ENCODE measurements at places on chromosomes 2 and 18.

DNA sequence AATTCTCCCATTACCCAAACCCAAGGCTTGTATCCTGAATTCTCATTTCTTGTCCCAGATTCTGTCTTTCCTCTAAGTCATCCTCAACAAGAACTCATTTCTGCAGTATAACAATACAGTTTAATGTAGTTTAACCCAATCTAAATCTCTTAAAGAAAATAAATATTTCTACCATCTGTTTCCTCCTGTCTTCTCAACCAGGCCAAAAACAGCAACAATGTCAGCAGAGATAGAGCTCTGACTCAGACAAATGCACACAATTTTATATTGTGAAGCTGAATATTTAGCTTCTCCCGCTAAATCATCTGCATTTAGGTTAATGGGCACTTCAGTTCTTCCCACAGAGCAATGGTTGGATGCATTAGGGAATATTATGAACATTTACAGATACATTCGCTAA, 35.7 kb upstream of the KYNU start:
- DNase-seq, result no peak

DNA sequence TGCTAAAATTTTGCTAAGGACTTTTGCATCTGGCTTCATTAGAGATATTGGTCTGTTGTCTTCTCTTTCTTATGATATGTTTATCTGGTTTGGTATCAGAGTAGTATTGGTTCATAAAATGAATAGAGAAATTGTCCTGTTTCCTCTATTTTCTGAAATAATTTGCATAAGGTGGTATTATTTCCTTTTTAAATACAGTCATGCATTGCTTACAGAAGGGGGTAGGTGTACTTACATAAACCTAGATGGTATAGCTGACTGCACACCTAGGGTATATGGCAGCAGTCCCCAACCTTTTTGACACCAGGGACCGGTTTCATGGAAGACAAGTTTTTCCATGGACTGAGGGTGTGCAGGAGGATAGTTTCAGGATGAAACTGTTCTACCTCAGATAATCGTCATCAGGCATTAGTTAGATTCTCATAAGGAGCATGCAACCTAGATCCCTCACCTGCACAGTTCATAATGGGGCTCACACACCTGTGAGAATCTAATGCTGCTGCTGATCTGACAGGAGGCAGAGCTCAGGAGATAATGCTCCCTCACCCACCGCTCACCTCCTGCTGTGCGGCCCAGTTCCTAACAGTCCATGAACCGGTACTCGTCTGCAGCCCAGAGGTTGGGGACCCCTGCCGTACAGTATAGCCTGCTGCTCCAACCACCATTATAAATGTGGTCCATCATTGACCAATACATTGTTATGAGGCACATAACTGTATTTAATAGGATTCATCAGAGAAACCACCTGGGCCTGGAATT, 189.2 kb downstream of the FAM210A start:
- no peak for DNase-seq

DNA sequence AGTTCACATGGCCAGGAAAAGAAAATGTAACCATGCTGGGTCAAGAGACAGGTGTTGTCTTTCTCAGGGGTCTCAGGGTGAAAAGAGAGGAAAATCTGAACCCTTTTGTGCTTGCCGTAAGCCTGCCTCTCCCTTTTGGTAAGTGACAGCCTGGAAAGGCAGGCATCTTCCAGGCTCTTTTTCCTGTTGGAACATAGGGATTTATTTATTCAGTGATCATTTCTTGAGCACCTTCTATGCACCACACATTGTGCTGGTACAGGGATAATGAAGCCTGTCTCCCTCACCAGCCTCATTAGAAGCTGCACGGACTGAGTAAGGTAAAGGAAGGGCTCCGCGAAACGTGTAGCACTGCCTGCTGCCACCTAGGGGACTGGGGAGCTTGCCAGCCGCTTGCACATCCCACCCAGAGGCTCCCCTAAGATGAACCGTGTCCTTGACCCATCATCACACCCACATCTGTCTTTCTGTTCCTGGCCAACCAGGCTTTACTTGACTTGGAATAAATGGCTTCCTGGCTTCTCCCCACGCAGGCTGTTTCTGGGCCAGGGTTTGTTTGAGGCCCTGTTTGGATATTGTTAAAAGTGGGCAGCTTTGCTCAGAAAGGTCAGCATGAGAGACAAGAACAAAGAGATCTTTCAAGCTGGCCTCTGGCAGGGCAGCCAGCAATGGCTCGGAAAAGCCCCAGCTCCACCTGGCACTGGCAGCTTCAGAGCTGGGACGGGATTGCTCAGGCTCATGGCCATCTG, 73.3 kb upstream of the MCFD2 start:
- DNase-seq, result no peak

DNA sequence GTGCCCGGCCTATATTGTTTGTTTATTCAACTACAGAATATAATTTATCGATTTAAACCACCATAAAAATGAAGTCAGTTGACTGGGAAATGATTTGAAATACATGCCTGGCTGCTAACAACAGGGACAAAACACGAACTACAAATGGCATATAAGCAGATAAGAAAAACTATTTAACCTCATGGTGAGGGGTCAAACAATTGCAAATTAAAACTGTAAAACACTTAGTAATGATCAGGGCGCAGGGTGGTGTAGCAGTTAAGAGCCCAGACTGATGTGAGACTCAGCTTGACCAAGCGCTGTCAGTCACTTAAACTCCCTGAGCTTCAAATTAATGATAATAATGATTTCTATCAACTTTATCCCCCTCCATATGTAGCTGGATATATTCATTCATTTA, 6.7 kb downstream of the MTHFD2 start:
- no peak for DNase-seq

- no peak for DNase-seq
Observed at GRCh38 chr2:223082706-223083105, 30.7 kb downstream of the KCNE4 start.

DNA sequence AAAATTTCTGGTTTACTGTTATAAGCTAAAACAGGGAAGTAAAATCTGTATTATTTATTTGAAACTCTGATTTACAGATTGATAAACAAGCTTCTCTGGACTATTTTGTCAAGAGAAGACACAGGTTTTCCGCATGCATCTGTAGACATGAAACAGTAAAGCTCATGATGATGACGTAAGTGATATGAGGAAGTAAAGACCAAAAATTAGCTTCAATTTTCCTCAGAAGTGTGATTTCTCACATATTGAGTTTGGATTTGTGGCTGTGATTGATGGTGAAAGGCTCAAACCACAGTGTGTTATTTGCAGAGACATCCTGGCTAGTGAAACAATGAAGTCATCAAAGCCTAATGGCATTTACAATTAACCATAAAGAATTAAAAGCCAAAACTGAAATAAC, 12.6 kb upstream of the LONRF2 start:
- DNase-seq, result no peak

DNA sequence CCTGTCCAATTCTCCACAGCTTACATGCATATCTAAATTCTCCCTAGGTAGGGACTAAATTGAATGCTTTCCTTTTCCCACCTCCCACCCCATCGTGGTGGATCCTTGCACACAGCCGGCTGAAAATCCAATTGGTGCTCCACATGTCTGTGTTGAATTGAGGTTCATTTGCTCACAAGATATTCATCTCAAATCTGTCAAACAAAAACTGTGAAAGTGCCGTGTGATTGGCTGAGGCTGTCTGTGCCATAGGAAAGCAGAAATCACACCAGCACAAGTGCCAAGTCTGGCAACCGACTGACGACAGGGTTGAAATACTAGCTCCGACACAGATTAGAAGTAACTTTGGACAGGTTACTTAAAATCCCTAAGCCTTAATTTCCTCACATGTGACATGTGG, 823.3 kb downstream of the TDRD15 start:
- DNase-seq, result no peak

- no peak for DNase-seq
Observed at GRCh38 chr2:224691563-224691962, 24.6 kb downstream of the CCDC195 start.

DNA sequence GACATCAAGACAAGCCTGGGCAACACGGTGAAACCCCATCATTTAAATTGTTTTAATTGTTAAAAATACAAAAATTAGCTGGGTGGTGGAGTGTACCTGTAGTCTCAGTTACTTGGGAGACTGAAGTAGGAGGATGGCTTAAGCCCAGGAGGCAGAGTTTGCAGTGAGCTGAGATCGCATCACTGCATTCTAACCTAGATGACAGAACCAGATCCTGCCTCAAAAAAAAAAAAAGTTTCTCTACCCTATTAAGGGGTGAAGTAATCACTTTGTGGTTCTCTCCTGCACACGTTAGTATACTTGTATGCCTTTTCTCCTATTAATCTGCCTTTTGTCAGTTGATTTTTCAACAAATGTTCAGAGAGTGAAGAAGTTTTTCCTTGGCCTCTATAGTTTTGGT, 18.1 kb upstream of the PUM2 start:
- DNase-seq, result no peak

DNA sequence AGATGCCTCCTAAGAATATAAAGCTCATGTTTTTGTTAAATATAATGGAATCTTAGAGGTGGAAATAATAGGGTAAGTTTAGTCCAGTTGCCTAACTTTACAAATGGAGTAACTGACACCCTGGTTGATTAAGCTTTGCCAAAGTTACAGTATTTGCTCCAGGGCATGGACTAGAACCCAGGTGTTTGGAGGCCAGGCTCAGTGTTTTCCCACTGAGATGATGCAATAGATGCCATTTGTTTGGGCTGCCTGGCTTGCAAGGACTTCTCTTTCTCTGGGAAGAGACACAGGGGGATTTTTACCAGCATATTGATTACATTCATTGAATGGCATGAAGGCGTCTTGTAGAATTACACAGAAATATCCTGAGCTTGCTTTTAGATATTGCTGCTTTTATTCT, 397.8 kb downstream of the SLC4A3 start:
- DNase-seq, result no peak

DNA sequence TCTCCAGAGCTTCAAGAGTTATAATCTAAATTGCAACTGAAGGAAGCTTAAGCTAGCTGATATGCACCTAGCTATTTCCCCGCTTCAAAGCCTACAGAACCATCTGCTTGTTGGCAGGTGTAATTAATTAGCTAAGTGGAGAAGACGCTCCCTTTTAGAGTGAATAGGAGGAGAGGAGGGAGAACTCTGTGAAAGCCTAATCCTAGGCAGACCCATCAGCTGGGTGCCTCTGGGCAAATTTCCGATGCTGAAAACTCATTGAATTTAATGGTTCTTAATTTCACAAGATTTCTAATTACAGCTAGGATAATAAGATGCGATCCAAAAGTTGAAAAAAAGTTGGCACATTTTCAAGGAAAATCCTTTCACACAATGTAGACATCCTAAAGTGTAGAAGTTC, 735.9 kb downstream of the ERBB4 start:
- no peak for DNase-seq

GRCh38 chr2:81872006-81872405, 1567.5 kb upstream of the LRRTM1 start:
- DNase-seq, result no peak

DNA sequence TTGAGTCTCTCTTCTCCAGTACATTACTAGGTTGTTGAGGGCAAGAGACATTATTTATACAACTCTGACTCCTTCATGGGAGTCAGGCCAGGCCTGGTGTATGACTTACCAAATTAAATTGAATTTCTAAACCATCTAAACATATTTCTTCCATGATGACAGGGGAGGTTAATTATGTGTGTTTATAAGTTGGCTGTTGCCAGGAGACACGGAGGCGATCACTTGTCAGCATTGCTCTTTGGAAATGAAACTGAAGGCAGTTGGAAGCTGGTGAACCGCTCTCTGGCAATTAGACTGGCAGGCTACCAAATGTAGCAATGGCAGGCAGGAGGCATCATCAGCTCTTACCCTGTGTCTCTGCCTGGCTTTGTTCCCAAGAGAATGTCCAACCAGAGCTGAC, 241.4 kb downstream of the KCNS3 start:
- DNase-seq, result no peak

DNA sequence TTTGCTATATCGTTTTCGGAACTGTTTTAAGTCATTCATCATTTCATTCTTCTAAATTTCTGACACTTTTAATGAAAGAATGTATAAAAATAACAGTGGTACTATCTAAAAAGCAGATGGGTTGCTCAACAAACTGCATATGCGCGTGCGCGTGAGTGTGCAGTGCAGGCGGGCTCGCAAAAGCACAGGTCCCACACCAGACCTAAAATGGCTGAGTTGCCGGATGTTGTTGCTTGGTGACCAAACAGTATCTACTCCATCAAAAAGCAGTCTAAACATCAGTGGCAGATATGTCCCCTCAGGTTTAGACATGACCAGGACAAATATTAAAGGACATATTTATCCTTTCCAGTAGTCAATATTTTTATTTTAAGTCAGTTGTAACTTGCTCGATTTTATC, 5.1 kb downstream of the NOL4 start:
- no peak for DNase-seq

GRCh38 chr2:197131558-197131855, 179.1 kb downstream of the ANKRD44 start:
- no peak for DNase-seq

- no peak for DNase-seq
Observed at GRCh38 chr18:25147877-25148488, 204.0 kb downstream of the ZNF521 start.

GRCh38 chr2:144524118-144525009, 4.4 kb upstream of the ZEB2 start:
- DNase-seq, result no peak

- DNase-seq, result no peak
Observed at GRCh38 chr2:238159661-238160205, 963 bp downstream of the ERFE start.

- DNase-seq, result no peak
Observed at GRCh38 chr2:24632172-24632571, 141.1 kb downstream of the NCOA1 start.

GRCh38 chr2:12316476-12316875, 400.3 kb upstream of the TRIB2 start:
- DNase-seq, result no peak

- no peak for DNase-seq
Observed at GRCh38 chr18:47912794-47913585, 17.5 kb downstream of the SMAD2 start.

DNA sequence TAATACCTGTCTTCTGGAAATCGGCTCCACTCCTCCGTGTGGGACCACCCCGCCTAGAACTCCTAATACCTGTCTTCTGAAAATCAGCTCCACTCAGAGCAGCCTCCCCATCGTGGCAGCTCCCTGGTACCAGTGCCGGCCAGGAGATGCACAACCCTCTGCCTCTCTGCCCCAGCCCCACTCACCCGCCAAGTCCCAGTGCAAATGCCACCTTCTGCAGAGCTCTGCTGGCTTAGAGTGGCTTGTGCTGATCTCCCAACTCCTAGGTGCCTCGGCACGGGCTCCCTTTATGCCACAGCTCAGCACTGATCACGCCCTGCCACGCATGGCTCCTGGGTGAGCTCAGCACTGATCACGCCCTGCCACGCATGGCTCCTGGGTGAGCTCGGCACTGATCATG, 258.5 kb downstream of the HDAC4 start:
- DNase-seq, result no peak

- no peak for DNase-seq
Observed at GRCh38 chr2:192183296-192183695, 11.4 kb downstream of the TMEFF2 start.

Data from RWPE1 (cell line).